Left forelimb (tissue), 1 donor: ENCODE measurements at places on chromosomes 11 and 22.

- no peak for DNase-seq
Observed at GRCh38 chr22:48173773-48174160, 1411.3 kb downstream of the TBC1D22A start.

- DNase-seq = no peak
Observed at GRCh38 chr11:14860511-14860910, 31.5 kb downstream of the CYP2R1 start.

GRCh38 chr11:120306519-120307242, 18.4 kb upstream of the TLCD5 start:
- DNase-seq = peak; percentile 14

GRCh38 chr11:130609121-130610035, 160.9 kb downstream of the ADAMTS15 start:
- no peak for DNase-seq

DNA sequence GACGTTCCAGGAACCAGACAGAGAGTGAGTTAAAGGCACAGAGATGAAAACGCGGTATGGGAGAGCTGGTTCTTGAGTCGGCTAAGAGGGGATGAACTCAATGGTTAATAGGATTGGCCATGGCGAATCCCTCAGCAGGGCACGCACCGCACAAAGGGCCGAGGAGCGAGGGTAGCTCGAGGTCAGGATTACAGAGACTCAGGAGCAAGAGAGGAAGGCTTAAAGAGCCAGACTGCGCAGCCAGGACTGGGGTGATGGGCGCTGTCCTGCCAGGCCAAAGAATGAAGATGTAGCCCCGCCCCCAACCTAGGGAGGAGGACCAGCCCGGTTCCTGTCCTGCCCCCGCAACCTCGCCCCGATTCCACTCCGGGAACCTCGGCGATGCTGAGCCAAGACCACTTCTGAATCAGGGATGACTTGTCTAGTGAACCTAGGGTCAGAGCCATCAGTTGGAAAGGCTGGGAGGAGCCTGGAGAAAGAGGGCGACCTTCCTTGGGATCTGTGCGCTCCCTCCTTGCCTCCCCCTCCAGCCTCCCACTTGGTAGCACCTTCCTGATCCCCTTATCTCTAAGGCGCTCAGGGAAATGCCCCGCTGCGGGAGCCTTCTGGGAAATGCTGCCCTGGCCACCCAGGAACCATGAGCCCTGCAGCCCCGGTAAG, at the start of gene PLEKHB1:
TSS of gene PLEKHB1 (plus strand) at position 610 of the 660 bp plus-strand sequence. CDS start at position 638, 28 bp downstream.
- DNase-seq = no peak

GRCh38 chr11:62435846-62436660, 17.2 kb downstream of the SCGB1A1 start:
- DNase-seq = no peak

- no peak for DNase-seq
Observed at GRCh38 chr11:21426931-21427330, 757.5 kb downstream of the NELL1 start.

- no peak for DNase-seq
Observed at GRCh38 chr11:64787526-64788320, 9.4 kb upstream of the SF1 start.

DNA sequence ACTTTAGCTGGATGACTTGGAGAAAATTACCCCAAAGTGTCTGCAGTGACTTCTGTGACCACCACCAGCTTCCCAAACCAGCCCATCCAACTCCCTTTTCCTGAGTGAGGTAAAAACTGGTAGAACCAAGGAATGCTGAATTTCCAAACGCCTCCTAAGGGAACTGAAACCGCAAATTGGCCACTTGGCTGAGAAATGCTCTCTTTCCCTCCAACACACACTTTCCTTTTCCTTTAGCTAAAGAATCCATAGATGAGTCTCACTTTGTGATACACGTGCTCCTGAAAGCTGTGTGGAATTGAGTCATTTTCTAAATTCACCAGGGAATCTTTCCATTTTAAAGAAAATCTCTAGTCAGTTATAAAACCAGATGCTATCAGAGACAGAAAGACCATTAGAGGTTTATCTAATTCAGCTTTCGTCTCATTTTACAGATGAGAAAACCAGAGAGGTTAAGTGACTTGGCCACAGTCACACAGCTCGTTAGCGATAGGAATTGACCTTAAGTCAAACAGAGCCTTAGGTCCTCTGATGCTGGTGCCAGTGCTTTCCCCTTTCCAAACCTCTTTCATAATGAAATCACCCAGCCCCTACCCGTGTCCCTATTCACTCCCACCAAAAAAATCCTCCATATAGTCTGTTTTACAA, 137.2 kb downstream of the COMMD9 start:
- DNase-seq = no peak

DNA sequence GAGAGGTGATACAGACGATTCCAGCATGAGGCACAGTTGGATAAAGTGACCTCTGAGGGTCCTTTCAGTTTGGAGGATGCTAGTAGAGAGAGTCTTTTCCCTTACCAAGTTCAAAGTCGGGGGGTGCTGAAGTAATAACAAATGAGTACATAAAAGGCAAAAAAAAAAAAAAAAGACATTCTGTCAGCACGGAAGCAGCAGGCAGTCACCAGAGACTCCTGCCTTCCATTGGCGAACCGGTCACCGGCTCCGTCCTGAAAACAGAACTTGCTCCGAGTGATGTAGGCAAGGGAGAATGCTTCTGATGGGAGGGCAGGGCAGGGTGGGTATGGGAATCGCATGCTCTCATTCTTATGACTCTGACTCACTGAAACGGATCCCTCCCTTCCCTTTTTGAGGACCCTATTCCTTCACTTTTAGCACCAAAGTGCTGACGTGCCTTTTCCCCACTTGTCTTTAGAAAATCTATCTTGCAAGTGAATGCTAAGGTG, 65.9 kb downstream of the PRR5L start:
- DNase-seq = no peak

- DNase-seq = no peak
Observed at GRCh38 chr22:29503811-29504372, 23.9 kb downstream of the NEFH start.

DNA sequence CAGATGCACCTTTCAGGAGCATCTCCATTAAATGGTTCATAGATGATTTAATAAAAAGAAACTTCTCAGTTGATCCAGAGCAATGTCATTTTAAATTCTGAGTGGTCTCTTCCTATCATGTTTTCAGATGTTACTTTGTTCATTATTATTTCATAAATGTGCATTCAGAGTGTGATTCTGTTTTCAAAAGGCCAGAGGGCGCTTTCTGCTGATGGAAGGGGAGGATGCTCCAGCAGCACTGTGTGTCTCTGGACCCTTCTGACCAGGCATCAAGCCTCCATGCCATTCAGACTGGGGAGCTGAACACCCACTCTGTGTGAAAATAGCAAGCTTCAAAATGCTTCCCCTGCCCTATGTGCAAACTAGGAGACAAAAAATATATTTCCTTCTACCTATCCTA, 23.9 kb upstream of the CRTAM start:
- no peak for DNase-seq

DNA sequence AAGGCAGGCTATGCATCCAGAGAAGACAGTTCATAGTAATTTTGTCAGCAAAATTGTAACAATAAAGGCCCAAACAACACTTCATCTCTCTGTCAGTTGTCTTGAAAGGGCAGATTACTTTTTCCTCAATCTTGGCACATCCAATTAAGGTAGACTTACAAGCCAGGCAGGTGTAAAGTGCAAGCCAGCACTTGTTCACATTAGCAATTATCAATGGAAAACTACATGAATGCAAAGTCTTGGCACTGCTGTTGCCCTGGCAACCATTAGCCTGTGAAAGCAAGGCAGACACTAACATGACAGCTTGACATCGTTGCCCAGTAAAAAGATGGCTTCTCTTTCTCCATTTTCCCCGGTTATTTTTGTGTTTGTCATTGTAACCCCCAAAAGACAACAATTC, 677.2 kb upstream of the TENM4 start:
- no peak for DNase-seq

- no peak for DNase-seq
Observed at GRCh38 chr11:41845066-41845465, 385.6 kb upstream of the LRRC4C start.

GRCh38 chr22:43861529-43861928, 784 bp downstream of the SULT4A1 start:
- DNase-seq = peak; percentile 44

- DNase-seq = no peak
Observed at GRCh38 chr11:57214098-57214417, 23.0 kb downstream of the APLNR start.

DNA sequence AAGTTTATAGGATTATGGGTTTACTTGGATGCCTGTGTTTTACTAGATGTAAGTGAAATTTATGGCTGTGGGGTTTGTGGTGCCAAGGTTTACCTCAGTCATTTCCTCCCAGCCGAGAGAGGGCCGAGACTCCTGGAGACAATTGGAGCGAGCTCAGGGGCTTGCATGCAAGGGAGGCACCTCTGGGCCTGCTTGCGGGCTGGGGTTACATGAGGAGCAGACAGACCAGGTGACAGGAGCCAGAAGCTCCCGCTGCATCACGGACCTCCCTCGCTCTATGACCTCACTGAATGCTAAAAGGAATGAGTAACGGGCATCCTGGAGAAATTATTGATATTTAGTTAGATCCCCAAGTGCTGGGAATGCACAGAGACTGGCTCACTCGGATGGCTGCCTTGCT, 275.2 kb upstream of the KIRREL3 start:
- DNase-seq = no peak

- DNase-seq = no peak
Observed at GRCh38 chr22:35733791-35734516, 16.3 kb downstream of the APOL5 start.

DNA sequence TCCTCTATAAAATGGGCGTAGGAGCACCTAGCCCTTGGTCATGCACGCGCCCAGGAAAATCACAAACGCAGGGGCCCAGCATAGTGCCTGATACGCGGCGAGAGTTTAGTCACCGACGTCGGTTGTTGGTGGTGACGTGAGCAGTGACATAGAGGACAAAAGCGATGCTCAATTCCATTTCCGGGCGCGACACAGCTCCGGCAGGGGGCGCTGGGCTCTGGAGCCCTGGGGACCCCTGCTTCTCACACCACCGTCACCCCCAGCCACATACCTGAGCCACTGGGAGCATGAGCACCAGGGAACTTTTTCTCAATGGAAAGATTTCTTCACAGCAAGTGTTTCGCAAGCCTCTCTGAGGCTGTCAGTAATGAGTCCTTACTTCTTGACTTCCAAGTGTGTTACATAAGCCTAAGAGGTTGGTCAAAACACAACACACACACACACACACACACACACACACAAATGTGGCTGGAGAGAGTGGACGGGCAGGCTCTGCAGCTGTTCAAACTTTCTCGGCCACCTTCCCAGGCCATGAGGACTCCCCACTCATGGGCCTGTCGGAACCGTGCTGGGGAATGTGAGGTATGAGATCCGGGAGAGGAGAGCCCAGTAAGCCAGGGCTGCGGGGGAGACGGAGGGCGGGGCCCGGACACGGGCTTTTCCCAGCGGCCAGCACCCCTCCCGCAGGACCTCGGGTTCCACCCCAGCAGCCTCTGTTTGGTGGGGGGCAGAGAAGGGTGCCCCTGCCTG, 36.9 kb upstream of the LINC01488 start:
- no peak for DNase-seq

DNA sequence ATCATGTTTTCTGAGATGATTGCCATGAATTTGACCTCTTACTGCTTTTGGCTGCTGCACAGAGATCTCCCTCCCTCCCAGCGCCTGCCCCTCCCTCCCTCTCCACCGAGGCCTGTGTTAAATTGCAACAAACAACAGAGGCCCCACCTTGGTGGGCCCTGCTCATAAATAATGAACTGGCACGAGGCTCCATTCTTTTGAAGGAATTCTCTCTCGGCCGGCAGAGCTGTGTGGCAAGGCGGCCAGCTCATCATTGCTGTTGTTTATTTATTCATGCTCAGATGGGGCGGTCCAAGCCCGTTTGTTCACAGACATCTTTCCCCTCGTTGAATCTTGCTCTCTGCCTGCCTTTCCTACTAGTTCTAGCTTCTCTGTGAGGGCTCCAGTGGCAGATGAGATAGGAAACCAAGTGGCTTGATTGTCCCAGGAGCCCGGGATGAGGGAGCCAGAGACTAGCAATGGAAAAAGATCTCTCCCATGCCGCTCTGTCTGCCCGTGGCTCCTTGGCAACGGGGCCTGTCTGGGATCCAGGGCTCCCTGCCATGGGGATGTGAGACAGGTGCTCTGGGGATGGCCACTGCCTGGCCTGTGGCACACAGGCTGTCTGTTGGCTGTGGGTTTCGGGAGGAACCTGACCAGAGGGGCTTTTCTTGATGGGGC, 192.6 kb downstream of the DSCAML1 start:
- DNase-seq = no peak

DNA sequence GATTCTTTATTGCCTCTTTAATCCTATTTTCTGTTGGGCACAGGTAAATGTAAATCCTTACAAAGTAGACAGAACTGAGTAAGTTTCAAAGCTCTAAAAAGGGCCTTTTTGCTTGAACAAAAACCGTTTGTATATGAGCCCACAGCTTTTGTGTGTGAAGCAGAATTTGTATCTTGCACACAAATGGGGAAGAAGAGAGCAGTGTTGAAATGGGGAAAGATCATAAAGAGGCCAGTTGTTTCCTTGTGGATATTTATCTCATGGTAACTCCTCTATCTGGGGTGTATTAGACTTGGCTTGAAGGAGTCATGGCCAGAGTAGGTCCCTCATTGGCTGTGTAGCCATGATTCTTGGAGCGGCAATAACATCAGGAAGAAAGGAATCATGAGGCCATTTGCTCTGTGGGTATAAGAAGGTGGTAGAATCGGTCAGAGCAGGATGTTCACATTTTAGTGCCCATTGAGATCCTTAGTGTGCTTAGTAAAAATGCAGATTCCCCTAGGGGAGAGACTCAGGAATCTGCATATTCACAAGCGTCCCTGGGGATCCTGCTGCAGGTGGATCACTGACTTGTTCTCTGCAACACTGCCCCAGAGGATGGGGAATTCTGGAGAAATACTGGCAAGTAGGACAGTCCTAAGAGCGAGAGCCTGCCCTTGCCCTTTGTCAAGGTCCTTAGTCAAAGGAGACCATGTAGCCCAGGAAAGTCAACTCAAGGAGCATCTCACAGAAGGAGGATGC, 126.5 kb downstream of the LDLRAD3 start:
- DNase-seq = no peak

- peak; percentile 53 for DNase-seq
Observed at GRCh38 chr11:11218629-11218986, 134.4 kb downstream of the CSNK2A3 start.

DNA sequence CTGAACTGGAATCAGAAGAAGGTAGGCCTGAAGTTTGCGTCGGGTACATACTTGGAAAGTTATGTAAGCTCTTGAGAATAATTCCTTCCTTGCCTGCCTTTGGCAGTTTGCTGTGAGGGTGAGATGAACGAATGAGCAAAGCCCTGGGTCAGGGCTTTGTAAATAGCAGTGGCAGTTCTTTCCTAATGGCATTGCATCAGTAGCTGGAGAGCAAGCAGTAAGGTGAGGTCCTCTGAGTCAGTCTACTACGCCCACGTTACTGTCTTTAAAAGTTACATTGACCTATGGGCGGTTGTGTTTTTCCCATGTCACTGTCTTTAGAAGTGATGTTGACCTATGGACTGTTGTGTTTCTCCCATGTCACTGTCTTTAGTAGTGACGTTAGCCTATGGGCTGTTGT, 179.1 kb upstream of the E2F8 start:
- no peak for DNase-seq

GRCh38 chr11:46649180-46649738, 31.9 kb downstream of the ATG13 start:
- DNase-seq = no peak
